HCT116 (cell line): ENCODE measurements at places on chromosomes 1 and 21. TPM values are rescaled to one million over a fixed set of nuclear protein-coding genes. Genes with fewer than 3 reads are reported as not detected.

GRCh38 chr21:46122237-46122671 lies 24.3 kb downstream of the COL6A2 start:
- DNase-seq: no peak

The MR1 gene
- 6.6 TPM for total RNA-seq

- no peak for DNase-seq
Measured at GRCh38 chr1:67241200-67241746, 66.4 kb upstream of the IL12RB2 start.

- DNase-seq: no peak
Measured at GRCh38 chr21:25313829-25314228, 293.5 kb downstream of the MRPL39 start.

- DNase-seq: no peak
Measured at GRCh38 chr1:113215015-113215414, 142.0 kb downstream of the LRIG2 start.

The KLF17 gene
- not detected for total RNA-seq

DNA sequence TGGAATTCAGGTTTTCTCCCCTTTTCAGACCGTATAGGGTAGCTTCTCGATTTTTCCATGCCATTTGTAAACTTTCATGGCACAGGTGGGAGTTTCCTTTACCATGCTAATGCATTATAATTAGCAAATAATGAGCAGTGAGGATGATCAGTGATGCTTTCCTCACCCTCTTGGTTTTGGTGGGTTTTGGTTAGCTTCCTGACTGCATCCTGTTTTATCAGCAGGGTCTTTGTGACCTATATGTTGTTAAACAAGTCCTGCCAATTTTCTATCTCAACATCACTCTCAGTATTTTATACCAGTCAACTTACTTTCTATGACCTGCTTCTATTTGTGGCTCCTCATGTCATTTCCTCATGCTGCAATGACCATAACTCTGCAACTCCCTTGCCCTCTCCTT lies 1345.1 kb downstream of the NCAM2 start:
- no peak for DNase-seq

DNA sequence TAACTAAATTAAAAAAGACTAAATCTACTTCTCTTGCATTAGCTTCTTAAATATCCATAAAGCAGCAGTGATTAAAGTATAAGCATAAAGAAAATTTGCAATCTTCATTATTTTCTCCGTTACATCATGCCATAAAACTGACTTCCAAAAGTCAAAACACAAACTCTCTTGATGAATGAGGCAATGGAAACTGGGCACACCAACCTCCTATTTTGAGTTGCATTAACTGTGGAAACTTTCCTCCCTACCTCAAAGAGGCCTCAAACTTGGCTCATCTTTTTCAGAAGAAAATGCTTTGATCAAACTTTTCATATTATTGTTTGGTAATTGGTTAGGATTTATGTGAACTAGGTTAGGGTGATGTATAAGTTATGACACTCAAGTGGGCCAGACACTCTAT lies 4.1 kb upstream of the BTG3 start:
- DNase-seq: no peak

The YY1AP1 gene
- 40.3 TPM for total RNA-seq

DNA sequence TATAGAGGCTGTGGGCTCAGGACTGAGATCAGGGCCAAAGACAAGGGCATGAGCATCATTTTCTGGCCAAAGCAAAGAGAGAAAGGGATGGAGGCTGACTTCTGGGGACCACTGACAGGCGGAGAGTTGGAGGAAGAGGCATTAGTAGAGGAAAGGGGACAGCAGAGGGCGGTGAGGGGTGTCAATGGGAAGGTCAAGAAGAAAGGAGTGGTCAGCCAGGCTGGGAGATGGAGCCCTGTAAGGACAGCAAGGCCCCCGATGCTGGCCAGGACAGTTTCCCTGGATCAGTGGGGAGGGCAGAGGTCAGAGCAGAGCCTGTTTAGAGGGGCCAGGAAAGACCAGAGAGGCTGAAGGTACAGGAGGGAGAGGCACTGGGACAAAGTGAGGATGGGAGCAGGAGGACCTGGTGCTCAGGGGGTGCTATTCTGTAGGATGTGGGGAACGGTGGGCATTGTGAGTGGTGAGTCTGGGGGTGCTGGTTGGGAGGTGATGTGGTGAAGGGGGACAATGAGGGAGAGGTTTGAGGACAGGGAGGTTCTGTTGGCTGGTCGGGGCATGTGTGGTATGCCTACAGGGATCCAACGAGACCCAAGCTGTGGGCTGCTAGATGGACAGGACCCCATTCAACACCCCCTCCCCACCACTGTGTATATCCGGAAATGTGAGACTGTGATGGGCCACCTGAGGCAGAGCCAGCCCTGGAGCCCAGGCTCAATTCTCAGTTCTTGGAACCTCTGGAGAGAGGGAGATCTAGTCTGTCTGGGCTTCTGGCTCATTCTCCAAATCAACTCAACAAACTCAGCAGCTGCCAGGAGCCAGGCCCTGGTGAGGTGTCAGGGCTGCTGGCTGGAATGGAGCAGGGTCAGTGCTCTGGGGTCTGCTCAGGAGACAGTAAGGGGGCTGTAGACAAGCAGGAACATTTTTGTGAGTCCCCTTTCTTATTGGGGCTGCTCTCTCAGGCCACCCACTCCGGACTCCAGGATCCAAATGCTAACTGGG lies 1.4 kb upstream of the FAM151A start:
- no peak for DNase-seq

The ORC1 gene
- total RNA-seq: 25.6 TPM

The ADGRL4 gene
- 0.10 TPM for total RNA-seq

DNA sequence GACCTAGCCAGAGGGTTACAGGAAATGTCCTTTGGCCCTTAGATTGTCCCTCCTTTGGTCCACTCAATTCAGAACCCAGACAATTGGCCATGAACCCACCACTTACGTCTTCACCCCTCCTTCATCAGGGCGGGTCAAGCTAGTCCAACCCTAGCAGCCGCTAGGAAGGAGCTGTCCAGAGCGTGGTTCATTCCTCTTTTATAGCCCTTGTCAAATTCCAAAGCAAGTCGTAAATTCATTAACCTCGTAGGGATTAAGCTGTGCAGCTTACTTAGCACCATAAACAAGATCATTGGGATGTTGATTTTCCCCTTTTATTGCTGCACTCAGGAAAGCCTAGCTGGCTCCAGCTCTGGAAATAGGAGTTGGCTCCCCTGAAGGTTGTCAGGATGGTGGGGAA lies 90.1 kb downstream of the TMEM53 start:
- no peak for DNase-seq

DNA sequence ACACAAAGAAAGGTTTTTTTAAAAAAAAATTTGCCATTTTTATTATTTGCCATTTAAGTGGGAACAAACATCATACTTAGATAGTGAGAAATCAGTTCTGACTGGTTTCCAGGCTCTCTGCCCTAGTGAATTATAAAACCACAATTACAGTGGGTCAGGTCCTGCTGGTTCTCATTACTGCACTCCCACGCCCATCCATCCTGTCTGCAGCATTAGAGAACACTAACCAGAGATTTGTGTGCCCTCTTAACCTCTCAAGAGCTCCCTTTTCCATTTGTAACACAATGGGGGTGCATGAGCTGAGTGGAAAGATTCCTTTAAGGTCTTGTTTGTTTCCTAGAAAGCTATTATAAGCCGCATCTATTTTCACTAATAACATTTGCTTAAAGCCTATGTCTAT lies 489.3 kb downstream of the AMY1C start:
- DNase-seq: no peak

DNA sequence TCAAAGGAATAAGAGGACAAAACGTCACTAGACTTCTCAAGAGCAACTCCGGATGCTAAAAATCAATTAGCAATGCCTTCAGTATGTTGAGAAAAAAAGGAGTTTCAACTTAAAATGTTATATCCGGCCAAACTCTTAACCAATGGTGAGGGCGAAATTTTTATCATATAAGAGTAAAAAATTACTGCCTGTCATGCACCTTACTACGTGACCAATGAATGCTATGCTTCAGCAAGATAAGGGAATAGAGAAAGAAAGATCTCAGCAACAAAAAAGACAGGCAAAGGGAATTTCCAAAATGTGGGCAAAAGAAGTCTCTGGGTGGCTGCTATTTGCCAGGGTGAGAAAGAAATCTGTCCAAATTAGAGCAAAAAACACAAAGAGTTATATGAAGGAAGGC lies 47.4 kb upstream of the LRRC7 start:
- DNase-seq: no peak

GRCh38 chr1:30191154-30191702 lies 532.2 kb downstream of the MATN1 start:
- peak; percentile 37 for DNase-seq

DNA sequence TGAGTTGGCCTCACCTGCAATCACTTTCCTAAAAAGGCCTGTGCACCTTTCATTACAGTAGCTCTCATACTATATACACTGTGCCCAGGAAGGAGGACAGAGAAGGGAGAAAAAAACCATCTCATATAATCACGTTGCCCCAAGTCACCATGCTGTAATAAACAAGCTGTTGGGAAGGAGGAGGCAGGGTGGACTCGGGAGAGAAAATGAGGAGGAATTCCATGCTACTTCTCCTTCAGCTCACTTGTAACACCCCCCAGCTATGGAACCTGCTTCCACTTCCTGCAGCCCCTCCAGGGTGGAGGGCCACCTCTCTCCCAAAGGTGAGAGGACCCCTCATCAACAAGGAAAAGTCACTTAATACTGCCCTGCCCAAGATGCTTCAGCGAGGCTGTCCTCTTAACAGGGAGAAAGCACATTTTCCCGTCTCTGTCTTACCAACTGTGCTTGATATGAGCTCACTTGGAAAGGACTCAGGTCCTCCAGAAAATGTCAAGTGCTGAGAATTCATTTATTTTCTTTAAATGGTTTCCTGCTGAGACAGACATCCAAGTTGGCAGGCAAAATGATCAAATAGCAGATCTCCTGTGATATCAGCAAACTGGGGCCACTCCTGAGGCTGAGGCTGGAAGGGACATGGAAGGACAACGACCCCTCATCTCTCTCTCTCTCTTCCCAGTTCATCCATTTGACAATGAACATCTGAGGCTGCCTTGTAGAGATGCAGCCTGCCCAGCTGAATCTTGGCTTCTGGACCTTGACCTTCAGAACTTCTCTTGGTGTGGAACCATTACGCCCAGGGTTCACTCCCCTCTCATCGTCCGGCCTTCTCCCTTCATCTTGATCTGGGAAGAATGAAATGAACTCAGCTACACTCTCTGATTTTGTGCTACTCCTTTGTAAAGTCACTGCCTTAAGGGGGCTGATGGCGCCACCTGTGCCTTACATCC lies 54.0 kb downstream of the CAPN9 start:
- DNase-seq: no peak

DNA sequence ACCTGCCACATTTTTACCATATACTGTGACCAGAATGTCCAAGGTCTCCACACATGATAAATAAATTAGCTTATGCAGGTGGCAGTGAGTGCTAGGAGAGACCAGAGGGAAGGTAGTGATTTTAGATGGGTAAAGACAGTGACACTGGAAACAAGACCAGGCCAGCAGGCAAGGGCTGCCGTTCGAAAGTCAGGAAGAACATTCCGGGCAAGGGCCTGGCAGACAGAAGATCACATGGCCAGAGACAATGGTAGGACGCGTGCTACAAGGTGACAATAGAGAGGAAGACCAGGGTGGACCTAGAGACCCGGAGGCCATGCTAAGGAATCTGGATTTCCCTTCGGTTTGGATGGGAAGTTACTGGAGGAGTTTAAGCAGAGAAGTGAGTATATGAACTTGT lies 9.7 kb downstream of the PGBD5 start:
- no peak for DNase-seq

DNA sequence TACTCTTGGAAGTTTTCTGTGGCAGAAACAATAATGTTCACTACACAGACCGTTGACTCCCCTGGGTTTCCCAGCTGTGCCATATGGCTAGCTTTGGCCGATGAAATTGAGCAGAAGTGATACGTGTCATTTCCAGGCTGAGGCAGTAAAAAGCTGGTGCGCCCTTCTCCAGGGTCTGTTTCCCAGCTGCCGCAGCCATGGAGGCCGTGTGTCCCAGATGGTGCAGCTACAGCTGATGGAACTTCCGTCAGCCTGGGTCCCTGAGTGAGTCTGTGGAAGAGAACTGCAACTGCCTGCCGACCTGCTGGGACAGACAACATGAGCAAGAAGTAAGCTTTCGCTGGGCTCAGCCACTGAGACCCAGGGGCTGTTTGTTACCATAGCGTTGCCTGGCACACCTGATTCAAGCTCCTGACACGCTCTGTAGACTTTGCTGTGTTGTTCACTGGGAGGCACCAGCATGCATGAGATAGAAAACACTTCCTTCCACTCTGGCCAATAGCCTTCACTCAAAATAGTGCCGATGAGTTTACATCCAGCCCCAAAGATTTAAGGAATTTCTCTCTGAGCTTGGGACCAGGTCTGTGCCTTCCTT lies 116.3 kb upstream of the SLC25A33 start:
- no peak for DNase-seq

DNA sequence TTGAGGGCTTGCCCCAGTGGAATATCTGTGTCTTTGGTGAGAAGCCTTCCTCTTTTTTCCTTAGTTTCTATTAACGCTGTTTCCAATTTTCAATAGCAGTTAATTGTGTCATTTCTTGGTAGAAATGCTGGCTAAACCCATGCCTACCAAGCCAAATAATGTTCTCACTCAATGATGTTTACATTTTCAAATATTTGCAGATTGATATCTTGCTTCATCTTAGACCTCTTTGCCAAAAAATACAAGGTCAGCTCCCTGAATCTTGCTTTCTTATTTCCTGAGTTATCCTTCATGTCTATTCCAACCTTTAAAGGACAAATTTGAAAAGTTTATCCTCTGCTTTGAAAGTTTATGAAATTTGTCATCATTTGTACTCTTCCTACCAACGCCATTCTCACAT lies 5.1 kb downstream of the KCNJ15 start:
- no peak for DNase-seq

GRCh38 chr1:235275223-235275622 lies 52.8 kb downstream of the ARID4B start:
- no peak for DNase-seq

- DNase-seq: no peak
Measured at GRCh38 chr1:213163278-213163711, 112.3 kb downstream of the RPS6KC1 start.

DNA sequence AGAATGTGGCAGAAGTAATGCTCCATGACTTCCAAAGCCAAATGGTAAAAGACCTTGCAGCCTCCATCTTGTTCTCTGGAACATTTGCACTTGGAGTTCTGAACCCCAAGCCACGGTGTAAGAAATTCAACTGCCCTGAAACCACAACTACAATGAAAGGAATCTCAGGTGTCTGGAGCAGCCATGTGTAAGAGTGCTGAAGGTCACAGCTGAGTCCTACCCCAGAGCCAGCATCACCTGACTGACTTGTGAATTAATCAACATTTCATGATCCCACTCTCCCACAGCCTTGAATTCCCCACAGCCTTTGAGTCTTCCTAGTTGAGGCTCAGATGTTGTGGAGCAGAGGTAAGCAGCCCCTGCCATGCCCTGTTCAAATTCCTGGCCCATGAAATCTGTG lies 192.8 kb upstream of the CAMK1G start:
- no peak for DNase-seq
